ENCODE measurements at places on chromosomes 4 and X.
A peak's percentile ranks its signal among the peaks of the same experiment; 100 is the strongest.

DNA sequence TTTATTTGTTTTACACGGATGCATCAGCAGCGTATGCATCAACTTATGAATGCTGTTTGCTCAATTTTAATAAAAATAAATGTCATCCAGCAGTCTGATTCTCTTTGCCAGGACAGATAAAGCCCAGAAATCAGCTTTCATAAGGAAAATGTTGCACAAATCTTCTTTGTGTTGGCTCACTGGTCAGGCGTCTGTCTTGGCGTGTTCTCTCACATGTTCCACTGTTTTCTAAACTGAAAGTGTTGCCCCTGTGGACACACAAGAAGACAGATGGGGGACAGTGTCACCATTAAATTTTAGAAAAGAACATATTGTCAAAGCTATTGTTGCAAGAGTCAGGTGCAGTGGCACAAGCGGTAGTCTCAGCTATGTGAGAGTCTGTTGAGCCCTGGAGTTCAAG lies 316.2 kb downstream of the CENPC start:
- DNase-seq = no peak

- DNase-seq = no peak
These were observed 35.3 kb downstream of the PNPLA4 start for GRCh38 chrX:7891928-7892327.

- DNase-seq = no peak
These were observed 48.6 kb downstream of the ASB9 start for GRCh38 chrX:15221321-15221720.

- no peak for DNase-seq
These were observed 823.5 kb downstream of the ADGRL3 start for GRCh38 chr4:62023633-62024032.

DNA sequence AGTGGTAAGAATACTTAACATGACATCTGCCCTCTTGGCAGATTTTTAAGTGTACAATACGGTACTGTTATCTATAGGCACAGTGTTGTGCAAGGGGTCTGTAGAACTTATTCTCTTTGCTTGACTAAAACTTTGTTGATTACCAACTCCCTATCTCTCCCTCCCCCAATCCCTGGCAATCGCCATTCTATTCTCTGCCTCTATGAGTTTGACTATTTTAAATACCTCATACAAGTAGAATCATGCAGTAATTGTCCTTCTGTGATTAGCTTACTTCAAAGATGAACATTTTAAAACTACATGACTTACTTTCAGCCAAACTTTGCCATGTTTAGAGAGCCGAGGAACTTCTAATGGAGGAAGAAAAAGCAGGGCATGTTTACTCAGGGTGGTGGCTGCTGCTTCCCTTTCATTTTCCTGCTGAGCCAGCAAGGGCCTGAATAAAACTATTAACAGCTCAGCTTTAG lies 62.4 kb downstream of the APOO start:
- DNase-seq = no peak

DNA sequence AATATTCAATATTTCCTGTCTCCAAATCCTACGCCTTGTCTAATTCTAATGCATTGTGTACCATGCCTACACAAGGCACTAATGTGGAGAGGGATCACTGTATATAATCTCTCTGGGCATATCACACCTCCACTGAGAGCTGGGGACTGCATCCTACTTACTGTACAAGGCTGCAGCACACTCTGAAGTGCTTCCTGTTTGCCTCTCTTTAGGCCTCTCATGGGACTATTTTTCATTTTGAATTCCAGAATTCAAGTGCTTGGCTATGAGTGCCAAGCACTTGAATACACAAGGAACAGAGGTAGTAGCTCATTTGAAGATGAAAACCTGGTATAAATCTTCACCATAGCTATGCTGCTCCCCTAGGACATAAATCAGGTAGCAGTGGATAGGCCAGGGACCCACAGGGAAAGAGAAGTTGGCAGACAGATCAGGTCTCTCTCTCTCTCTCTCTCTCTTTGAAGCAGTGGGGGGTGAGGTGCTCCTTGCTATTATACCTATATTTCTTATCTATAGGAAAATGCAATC lies 229.7 kb upstream of the MBNL3 start:
- no peak for DNase-seq

- no peak for DNase-seq
These were observed 12.6 kb downstream of the TENT5D start for GRCh38 chrX:80432863-80433262.

DNA sequence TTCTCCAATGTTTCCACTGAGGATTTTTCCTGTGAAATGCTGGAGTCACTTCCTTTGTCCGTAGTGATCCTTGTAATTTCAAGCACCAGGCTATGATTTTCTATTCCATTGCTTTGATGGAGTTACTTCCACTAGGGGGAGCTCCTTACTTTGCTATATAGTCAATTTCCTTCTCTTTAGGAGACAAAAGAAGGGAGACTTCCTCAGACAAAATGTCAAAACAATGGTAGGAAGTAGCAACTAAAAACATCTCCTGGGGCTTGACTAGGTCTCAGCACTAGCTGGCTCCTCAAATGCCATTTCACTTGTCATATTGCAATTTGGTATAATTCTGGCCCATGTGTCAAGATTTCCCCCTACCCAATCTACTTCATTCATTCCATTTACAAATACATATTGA lies 24.1 kb downstream of the ZCCHC12 start:
- no peak for DNase-seq

DNA sequence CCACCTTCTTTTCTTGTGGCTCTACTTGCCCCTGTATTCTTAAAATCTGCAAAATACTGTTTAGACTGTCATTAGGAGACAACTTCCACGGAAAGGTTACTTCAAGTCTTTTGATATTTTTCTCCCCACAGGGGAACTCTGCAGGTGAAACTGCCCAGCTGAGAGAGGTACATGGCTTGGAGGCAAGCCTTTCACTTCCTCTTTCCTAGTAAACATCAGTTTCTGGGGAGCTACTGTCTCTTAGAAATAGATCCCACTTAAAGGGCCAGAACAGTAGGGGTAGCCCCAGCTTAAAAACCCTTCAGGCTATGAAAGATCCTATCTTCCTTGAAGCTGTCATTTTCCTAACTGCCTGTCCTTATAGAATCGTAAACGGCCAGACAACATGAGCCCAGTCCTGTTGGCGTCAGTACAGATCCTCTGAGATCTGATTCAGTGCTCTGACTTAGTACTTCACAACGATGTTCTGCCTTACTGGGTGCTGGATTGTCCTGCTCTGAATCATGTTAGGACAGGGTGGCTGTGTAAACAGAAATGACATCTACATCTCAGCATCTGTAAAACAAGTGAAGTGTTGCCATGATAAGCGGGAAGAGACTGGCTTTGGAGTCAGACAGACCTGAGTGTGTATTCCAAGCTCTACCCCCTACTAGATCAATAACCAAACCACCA lies 102.1 kb downstream of the ITIH6 start:
- DNase-seq = no peak

DNA sequence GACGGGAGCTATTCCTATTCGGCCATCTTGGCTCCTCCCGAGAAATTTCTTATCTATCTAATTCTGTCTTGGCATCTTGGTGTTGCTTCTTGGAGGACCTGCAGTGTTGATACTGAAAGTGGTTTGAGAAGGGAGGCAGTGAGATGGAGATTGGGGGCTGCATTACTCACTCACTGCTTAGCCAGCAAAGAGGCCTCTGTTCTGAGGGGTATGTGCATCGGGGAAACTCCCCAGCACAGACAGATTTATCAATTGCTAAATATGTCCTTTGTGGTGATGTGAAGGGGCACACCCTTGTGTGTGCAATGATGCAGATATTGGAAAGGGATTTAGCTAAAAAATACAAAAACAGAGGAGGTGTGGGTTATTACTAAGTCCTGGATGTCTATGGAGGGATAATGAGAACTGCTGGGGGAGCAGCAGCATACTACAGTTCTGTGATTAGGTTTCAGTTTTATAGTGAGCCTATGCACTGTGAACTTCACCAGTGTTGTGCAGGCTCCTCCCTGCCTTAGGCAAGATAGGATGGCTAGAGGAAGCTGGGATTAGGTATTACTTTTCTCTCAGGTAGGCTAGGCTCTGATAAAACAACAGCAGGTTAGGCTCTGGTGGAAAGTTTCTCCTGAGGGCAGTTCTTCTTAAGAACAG lies 279.0 kb downstream of the HS3ST1 start:
- no peak for DNase-seq

DNA sequence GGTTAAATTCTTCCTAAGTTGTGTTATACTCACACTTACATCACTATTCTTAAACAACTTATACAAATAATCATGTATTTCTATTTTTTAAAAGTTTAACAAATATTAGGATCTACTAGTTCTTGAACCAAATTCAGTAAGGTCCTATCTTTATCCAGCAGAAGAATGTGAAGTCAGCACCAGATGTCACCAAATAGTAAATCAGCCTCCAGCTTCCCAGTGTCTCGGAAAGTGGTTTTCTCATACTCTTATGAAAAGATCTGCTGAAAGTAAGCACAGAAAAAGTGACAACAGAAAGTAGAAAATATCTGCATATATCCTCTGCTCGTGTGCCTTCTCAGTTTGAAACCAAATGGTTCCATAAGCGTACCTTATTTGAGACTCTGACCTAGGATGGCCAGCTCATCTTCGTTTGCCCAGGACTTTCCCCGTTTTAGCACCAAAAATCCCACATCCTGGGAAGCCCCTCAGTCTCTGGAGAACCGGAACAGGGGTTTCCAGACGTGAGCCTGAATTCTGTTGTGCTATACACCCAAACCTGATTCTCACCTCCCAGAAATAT lies 98.0 kb upstream of the DCLK2 start:
- no peak for DNase-seq

- no peak for DNase-seq
These were observed 80.5 kb downstream of the ARHGAP6 start for GRCh38 chrX:11585174-11585573.

DNA sequence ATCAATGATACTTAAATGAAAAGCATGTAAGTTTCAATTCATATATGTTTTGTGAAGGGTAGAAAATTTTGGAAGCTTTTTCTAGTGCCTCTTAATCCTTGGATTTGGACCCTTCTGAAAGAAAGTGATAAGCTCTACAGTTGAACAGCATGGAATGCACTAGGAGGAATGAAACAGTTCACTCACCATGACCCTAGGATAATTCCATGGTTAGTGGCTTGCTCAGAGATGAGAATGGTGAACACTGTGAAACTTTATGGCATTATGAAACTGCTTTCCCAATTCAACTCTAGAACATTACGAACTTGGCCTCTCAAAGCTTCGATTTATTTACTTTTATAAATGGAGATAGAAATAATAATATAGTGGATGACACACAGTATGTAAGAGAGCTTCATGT lies 88.9 kb upstream of the FAT4 start:
- DNase-seq = no peak

DNA sequence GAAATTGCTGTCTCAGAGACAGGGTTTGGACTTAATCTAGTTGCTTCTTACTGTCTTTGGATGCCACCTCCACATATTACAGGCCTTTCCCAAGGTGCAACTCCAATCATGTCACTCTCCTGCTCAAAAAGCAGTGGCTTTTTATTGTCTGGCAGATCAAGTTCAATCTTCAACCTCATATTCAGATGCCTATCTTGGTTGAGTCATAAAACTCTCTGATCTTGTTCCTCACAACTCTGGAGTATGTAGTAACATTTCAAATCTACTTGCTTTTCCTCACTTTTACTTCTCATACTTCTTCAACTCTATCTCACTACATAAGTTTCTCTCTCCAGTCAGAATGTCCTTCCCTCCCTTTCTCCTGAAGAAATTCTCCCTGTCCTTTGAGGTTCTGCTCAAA lies 180.6 kb downstream of the VSIG4 start:
- no peak for DNase-seq

DNA sequence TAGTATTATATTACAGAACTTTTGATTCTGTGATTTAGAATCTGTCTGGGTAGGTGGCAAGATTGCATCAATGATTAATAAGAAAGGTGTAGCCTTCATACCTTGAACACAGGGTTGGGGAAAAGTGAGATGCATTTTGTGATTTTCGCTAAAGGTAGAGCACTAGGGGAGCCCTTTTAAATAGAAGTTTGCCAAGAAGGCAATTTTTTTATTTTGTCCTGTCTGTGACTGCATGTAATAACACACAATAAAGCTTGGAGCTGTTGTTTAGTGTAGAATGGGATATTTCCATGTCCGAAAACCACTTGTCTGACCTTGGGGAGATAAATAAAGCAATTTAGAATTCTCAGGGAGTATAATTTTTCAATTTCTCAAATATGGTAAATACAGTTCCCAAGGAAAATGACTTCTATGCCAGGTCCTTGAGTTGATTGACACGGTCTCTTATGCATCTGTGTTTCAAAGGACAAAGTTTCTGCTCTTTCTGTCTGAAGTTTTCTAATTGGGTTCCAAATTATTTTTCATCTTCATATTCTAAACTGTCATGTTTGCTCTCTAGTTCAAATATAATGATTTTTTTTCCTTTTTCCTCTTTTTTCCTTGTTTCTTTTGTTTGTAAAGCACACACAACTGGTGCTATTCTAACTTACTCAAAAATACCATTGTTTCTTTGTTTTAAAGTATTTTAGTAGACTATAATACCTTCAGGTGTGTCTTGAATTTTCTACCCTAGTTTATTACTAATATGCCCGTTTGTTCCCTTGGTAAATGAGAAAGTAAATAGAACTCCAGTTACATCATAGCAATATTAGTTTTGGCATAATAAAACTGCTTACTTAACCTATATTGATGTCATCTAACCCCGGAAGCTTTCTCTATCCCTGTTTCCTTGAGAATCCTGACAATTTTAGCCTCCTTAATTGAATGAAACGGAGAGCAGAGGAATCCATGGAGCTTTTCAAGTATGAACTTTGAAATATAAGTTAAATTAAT lies 87.8 kb upstream of the BMPR1B start:
- DNase-seq = no peak

DNA sequence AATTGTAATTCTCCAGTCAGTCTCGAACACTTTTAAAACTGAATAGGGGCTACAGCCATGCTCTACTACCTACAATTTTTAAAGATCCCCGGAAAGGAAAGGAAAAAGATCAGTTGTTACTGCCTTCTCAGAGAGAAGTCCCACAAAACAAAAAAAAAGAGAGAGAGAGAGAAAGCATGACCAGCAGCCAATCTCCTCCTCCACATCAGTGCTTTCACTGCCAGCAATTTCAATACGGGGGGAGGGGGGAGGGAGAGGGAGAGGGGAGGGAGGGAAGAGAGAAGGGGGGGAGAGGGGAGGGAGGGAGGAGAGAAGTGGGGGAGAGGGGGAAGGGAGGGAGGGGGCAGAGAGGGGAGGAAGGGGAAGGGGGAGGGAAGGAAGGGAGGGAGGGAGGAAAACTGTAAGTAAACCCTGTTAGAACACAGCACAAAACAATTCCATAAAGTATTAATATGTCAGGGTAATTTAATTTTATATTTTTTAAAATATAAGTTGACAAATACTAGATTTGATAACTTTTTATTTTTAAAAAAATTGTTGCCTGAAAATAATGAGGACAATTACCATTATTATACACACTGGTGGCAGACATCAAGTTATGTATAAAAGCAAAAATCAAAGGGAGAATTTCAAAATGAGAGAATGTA lies 108.0 kb downstream of the LRBA start:
- no peak for DNase-seq

GRCh38 chrX:25300994-25301393 lies 285.2 kb upstream of the ARX start:
- no peak for DNase-seq

- DNase-seq = peak; percentile 38
These were observed 142.6 kb downstream of the EGF start for GRCh38 chr4:110055158-110055768.

Measured in T-helper 2 cell treated with Interferon-gamma antibody and Interleukin-4, amounts not matched to agents 5 μg/mL and 100 μg/mL, for 36 hours (primary cell).